ENCODE measurements at places on chromosomes 16 and 17.
A peak's percentile ranks its signal among the peaks of the same experiment; 100 is the strongest.

- DNase-seq: no peak
Measured at GRCh38 chr16:24146518-24146917, 109.6 kb upstream of the CACNG3 start.

DNA sequence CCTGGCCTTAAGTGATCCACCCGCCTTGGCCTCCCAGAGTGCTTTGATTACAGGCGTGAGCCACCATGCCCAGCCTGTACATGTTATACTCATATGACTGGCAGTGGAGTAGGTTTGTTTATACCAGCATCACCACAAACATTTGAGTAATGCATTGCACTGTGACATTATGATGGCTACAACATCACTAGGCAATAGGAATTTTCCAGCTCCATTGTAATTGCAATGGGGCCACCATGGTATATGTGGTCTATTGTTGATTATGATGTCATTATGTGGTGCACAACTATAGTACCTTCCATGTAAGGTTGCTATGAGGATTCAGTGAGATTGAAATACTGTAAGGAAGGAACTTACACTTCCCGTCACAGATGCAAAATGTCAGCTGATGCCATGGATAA lies 168.9 kb downstream of the COPRS start:
- DNase-seq: no peak

DNA sequence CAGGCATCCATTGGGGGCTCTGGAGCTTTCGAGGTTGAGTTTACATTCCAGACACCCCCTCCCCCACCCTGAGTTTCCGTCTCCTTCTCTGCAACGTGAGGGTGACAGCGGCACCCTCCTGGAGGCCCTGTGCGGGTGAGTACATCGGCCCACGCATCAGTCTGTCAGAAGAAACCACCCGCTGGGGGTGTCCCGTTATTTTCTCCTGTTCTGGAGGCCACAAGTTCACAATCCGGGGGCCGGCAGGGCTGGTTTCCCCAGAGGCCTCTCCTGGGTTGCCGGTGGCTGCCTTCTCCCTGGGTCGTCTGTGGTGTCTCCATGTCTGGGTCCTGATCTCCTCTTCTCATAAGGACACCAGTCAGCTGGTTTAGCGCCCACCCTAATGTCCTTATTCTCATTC lies 35.7 kb downstream of the GSE1 start:
- peak; percentile 13 for DNase-seq

DNA sequence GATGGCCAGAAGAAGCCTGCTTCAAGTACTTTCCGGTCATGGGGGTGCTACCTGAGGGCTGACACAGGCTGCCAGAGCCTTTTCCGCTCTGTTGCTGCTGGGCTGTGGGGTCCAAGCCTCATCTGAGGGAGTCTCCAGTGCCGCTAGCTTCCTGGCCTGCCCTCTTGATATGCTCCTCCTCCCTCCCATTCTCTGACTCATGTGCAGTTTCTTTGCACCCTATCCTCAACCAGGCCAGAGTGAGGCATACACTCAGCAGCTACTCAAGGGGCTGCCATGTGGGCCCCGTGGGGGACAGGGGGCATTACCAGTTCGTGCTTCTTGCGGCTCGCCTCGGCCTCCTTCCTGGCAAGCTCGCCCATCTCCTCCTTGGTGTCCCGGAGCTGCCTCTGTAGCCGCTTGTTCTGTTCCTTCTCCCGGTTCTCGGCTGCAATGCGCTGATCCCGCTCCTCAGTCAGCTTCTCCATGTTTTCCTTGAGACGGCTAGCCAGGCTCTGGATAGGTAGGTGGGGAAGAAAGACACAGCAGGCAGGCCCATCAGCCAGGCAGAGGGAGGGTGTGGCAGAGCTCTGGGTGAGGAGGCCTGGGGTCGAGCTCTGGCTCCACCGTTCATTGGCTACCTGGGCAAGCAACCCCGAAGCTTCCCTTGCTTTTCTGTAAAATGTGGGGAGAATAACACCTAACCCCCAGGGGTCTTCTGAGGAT lies 43.8 kb downstream of the PIPOX start:
- no peak for DNase-seq

DNA sequence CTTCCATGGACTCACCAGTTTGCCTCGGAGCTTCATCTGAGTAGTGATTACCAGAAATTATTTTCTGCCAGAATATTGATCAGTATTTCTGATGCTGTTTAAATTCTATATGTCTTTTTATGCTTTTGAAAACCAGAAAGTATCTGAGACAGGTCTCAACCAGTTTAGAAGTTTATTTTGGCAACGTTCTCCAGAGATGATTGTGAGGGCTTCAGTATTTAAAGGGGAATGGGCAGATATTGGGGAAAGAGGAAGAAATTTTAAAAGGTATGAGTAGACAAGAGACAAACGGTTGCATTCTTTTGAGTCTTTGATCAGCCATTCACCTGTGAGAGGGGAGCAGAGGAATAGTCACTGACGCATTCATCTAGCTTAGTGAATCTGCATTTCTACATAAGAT lies 44.4 kb upstream of the ABCC11 start:
- no peak for DNase-seq

GRCh38 chr17:59848778-59849177 lies 44.0 kb downstream of the TUBD1 start:
- peak; percentile 21 for DNase-seq

GRCh38 chr16:12092544-12092921 lies 116.0 kb downstream of the SNX29 start:
- DNase-seq: no peak

DNA sequence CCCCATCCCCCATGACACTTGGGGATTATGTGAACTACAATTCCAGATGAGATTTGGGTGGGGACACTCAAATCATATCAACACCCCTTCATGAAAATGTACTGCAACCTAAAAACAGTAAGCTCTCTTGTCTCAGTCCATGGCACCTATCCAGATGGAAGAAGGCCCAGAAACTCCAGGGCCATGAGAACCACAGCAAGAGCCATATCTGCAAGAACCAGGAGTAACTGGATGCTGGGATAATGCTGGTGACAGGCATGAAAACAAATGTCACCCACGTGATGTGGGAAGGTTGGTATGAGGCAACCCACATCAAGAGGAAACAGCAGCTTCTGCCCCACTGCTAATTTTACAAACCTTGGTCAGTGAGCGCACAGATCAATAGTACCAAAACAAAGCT lies 400.1 kb upstream of the ERCC4 start:
- DNase-seq: no peak

DNA sequence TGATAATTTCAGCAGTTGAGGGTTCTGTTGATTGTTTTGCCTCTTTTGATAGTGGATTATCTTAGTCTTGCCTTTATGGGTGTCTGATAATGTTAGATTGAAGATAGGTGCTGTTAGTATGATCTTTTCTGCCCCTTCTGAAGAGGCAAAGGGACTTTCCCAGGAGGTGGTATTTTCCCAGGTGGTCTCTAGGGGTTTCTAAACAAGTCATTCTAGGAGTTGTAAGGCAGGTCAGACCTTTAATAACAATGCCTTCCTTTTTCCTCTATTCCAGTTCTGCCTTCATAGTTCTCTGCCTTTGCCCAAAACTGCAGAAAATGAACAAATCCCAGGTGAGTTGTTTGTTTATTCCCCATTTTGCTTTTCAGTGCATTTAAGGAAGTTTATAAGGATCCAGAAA lies 4.3 kb downstream of the ZFP1 start:
- no peak for DNase-seq

GRCh38 chr16:52499060-52499440 lies 47.9 kb downstream of the TOX3 start:
- DNase-seq: no peak

DNA sequence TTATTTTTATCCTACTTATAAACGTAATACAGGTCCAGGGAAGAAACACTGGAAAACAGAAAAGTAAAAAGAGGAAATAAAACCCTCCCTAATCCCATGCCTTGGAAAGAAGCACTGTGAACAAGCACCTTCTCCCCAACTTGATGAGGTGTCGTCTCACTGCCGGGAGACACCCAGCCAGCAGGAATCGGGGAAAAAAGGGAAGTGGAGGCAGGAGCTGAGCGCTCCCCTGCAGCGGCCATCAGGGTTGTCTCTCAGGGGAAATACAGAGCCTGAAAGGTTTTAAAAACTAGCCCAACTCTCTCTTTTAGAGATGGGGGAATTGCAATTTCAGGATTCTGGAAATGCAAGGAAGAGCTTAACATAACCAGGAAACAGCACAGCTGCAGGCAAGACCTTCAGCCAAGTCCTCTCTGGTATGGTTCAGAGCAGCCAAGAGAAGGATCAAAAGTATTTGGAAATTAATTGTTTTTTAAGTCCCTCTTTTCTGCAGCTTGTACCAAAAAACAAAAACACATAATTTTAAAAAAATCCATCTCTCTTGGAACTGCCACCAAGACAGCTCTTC lies 96.3 kb upstream of the RCVRN start:
- DNase-seq: no peak

GRCh38 chr16:4083347-4083870 lies 32.8 kb downstream of the ADCY9 start:
- no peak for DNase-seq

- no peak for DNase-seq
Measured at GRCh38 chr16:2422123-2422867, 7.0 kb upstream of the CCNF start.

- DNase-seq: no peak
Measured at GRCh38 chr16:11245988-11246387, 10.0 kb downstream of the SOCS1 start.

- DNase-seq: peak; percentile 31
Measured at GRCh38 chr17:418421-418751, 65.8 kb upstream of the RPH3AL start.

DNA sequence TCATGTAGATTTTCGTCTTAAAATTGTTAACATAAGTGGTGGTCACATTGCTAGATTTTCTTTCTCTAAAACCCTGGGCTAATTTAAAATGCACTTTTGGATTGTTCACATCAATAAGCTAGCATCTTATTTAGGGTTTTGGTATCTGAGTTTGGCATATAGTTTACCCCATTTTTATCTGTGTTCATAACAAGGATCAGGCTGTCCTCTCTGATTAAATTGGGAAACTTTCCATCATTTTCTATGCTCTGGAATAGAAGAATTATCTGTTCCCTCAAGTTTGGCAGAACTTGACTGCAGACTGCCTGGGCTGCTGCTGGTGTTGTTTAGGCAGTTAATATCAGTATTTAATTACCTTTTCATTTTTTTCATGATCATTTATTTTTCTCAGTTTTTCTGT lies 1.8 kb downstream of the SPECC1 start:
- no peak for DNase-seq

DNA sequence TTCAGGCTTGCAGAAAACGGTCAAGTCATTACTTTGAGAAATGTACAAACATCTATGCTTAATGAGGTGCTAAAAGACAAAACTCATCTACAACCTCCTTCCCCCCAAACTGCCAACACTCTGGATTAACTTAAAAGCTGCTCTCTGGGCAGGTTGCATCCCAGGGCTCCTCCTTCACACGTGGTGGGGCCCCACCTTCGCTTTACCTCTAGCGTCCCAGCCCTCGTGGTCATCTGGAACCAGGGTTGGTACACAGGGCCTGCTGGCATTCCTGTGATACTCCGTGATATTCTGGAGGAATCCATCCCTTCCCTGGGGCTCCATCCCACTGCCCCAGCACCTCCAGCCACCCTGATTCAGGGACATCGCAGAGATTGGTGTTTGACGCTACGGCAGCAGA lies 4.8 kb downstream of the METRNL start:
- DNase-seq: no peak

DNA sequence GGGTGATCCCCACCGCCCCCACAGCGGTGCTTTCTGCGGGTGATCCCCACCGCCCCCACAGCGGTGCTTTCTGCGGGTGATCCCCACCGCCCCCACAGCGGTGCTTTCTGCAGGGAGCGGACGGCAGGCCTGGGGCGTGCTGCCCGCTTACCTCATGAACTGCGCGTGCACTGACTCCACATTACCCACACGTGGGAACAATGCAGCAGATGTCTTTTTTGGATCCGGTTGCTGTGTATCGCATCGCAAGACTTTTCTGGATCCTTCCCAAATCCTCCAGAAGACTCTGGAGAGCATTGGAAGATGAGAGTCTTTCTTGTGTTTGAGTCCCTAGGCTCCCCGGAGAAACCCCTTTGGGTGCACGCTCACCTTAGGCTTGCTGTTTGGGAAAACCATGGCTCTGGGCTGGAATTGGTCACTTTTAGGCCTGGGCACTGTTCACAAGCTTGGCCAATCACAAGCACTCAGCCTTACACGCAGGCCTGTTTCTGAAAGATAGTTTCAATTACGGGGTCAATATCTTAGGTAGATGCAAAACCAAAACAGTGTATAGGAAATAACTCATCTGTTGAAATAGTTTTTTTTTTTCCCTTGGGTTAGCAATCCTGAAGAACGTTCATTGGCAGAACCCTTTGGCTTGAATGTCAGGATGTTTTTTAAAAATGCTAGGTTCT lies 201.8 kb downstream of the RPTOR start:
- no peak for DNase-seq

DNA sequence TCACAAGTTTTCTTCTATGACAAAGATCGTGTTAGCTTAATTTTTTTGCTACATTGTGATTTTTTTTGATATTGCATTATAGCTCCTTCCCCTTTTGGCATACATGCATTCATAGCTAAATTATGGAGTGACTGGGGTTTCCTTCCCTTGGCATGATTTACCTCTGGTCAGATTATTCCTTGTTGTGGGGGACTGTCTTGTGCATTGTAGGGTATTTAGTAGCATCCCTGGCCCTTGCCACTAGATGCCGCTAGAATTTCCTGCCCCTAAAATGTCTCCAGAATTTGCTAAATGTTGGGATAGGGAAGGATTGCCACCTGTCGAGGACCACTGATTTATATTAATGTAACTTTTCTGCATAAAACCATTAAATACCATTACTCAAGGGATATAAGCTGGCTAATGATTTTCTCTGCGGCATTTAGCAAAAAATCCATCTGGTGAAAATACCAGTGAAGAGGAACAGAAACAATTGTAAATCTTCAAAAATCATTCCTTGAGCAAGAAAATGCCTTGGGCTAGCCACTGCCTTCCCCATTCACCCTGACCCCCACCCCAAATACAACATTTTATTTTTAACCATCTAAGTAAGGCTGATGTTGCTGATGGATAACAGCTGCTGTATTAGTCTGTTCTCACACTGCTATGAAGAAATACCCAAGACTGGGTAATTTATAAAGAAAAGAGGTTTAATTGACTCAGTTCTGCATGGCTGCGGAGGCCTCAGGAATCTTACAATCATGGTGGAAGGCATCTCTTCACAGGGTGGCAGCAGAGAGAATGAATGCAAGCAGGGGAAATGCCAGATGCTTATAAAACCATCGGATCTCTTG lies 195.2 kb downstream of the MAP2K6 start:
- no peak for DNase-seq

- DNase-seq: no peak
Measured at GRCh38 chr17:14886200-14886739, 378.9 kb downstream of the PMP22 start.

DNA sequence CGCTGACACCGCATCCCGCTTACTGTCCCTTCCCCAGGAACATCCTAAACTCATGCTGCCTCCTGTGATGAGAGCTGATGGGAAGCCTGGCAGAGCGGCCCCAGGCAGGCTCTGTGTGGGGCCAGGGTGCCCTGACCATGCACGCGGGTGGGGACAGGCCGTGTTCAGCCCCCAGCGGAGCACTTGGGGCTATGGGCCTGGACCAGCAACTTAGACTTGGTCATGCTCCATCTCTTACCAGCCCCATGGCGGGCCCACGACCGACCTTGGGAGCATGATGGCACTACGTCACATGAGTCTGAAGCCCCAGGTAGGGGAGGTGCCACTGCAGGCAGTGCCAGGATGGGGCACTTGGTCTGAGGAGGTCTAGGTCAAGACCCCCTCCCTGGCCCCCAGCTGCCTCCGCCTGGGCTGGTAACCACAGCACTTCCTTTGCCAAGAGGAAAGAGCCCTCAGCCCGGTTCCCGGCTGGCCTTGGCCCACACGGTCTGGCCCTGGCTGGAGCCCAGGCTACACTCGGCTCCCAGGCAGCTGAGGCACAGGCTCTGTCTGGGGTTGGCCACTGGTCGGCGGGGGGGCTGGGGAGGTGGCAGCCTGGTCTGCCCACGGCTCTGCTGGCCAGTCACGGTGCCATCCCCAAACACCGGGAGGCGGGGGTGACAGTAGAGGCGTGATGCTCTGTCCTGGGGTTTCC lies 25.7 kb downstream of the BAHCC1 start:
- DNase-seq: no peak
